ENCODE measurements at places on chromosomes 5 and 9.

- DNase-seq = no peak
Observed at GRCh38 chr9:126698756-126699155, 85.0 kb downstream of the LMX1B start.

DNA sequence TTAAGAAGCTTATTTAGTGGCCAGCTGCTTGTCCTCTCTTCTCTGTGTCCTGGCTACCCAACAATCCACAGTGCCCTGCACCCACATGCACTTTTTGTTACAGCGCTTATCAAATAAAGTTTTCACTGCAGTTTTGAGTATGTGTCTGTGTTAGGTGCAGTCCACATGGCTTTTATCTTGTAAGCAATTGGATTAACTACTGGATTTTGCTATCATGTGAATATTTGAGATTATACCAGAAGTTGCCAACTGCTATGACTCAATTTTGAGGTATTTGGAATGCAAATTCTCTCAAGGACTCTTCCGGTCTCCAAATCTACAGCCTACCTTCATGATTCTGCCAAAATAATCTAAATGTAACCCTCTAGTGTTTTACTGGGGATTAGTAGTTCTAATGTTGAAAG lies 690.2 kb downstream of the NR2F1-AS1 start:
- no peak for DNase-seq

DNA sequence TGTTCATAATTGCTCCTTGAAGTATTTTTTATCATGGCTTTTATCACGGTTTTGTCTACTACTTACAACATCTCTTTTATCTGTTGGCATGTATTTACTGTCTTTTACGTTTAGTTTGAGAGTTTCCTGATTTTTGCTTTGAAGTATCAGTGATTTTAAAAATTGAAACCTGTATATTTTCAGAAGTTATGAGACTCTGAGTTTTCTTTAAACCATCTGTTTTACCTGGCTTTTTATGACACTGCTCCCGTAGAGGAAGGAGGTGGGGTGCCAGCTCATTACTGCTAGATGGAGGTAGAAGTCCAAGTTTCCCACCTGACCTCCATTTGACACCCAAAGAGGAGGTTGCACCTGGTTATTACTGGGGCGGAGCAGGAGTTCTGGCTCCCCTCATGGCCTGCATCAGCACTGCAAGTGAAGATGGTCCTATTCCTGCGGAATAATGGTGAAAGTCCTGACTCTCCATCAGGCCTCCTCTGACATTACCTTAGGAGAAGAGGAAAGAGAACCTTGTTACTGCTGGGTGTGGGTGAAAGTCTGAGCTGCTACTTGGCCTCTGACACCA lies 10.0 kb upstream of the ZNF131 start:
- peak; percentile 41 for DNase-seq

GRCh38 chr5:86866036-86866435 lies 248.3 kb downstream of the COX7C start:
- no peak for DNase-seq

DNA sequence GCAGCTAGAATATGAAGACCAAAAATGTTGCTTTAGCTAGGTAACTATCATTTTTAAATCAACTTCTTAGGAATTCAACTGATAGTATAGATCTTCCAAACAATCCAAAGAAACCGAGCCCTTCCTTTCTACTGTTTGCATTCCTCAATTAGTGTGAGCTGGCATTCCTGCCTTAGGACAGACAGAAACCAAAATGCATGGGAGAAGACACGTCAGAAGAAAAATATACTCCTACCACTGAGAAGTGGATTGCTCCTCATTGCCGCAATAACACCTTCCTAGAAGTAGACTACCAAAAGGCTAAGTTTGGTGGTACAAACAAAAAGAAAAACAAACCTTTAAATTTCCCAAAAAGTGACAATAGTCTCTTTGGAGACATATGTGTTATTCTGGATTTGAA lies 440.0 kb downstream of the SEMA5A start:
- DNase-seq = no peak

DNA sequence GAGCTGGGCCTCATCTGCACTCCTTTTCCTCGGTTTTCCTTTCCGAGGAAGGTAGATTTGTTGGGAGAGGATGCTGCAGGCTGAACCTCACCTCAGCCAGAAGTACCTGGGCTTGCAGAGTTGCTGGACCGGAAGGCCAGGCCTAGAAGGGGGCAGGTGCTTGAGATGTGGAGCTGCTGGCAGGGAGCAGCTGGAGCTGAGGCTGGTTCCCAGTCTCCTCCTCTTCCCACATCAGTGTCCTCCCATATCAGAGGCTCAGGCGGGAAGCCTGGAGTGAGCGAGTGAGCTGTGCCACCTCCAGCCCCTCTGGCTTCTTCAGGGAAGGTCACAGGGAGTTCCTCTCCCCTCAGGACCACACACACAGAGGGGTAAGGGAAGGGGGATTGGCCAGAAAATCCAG lies 259.4 kb downstream of the GADD45G start:
- DNase-seq = no peak

DNA sequence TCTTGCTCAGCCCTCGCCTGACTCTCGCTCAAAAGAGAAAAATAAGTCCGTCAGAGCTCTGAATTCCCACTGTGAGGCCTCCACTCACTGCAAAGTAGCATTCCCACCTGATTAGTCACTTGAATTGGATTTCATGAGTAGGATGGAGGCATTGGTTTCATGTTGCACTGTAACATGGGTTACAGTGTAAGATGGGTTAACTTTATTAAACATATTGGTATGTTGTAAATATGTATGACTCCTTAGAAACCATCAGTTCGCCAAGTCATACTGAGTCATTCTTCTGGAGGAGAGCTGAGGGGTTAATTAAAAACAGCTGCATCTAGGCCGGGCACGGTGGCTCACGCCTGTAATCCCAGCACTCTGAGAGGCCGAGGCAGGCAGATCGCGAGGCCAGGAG lies 93.8 kb upstream of the BNC2 start:
- no peak for DNase-seq

DNA sequence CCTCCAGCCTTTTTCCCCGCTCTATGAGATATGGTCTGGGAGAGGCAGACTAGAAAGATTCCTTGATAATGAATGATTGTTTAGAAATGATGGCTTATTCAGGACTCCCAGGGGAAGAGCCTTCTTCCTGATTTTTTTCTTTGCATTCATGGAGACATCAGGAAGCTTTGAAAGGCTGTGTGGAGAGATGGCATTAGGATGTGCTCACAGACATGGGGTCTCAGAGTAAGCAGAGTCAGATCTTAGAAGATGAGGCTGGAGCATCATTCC lies 37.1 kb downstream of the PPARGC1B start:
- DNase-seq = no peak

DNA sequence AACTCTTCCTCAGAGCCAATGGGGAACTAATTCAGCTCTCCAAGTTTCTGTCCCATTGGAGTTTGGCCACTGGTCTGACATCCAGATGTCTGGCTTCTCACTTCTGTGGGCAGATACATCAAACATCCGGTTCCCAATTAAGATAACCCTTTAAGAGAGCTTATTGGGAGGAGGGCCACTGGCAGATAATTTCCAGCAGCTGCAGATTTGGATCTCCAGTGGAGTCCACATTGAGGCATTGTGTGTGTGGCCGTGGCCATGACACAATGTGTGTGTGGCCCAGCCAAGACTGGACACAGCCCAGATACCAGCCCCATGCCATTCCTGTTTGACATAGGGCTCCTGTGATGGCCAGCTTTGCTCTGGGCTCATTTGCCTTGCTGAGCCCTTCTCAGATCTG lies 110.5 kb upstream of the MAP1B start:
- DNase-seq = no peak

- no peak for DNase-seq
Observed at GRCh38 chr5:80282054-80282453, 26.2 kb upstream of the SERINC5 start.

GRCh38 chr9:19748278-19749126 lies 40.3 kb downstream of the SLC24A2 start:
- DNase-seq = no peak

GRCh38 chr9:16223074-16223871 lies 647.2 kb downstream of the BNC2 start:
- no peak for DNase-seq

GRCh38 chr5:144304688-144305087 lies 134.0 kb downstream of the KCTD16 start:
- no peak for DNase-seq

DNA sequence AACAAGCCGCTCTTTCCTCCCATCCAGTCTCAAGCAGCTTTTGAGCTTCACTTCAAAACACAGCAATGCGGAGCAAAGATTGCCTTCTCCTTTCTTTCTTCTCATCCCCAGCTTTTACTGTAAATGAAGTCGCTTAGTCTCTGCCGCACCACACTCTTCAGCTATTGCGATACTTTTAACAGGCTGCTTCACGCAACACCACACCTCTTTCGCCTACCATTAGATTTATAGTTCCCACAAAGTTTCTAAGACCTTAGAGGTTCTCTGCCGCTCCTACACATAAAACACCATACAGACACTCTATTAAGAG lies 711 bp downstream of the PGGT1B start:
- no peak for DNase-seq

DNA sequence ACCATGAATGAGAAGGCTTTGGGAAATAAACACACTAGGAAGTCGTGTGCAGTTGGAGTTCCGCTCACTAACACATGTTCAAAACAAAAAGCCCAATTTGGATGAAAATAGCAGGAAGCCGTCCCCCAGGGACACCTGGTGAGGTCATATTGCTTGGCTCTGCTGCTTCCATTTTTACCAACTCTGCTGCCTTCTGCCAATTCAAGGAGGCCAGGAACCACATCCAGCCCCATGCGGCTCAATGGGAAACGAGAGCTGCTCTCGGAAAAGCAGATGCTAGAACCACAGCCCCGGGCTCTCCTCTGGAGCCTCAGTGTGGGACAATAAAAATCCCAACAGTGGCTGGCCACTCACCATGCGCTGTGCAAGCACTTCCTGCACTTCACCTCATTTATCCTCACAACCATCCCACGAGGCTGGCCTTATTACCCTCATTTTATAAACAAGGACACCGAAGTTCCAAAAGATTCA lies 13.4 kb downstream of the ADAM19 start:
- no peak for DNase-seq

GRCh38 chr9:107243742-107244141 lies 39.3 kb upstream of the RAD23B start:
- DNase-seq = peak; percentile 44

- DNase-seq = no peak
Observed at GRCh38 chr9:33294670-33295432, 4.5 kb downstream of the NFX1 start.

- DNase-seq = no peak
Observed at GRCh38 chr9:37026113-37026930, 7.7 kb downstream of the PAX5 start.

DNA sequence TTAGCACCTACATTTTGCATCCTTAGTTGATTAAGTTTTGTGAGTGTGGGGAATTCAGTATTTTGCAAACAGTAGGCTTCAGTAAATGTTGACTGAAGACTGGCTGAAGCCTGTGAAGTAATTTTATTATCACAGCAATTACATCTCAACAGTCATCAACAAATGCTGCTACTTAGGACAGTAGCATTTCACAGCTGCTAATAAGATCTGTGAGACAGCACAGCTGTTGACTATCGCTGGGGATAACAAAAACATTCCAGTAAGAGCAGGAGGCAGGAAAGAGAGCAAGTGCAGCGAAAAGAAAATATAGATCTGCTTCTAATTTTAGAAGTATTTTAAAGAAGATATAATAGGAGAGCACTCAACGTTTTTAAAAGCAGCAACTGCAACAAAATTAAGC lies 117.3 kb upstream of the FGF10 start:
- no peak for DNase-seq

GRCh38 chr9:112421771-112422222 lies 41.9 kb downstream of the HSDL2 start:
- DNase-seq = no peak

All from stimulated activated CD4-positive, alpha-beta T cell treated with anti-CD3 and anti-CD28 coated beads, Interleukin-2, amount 100 ng/mL, for 24 hours (primary cell).